NCI-H2171 treated with DMSO at 0.1 percent for 48 hours (cell line): ENCODE measurements at places on chromosomes 11 and 22.
A peak's percentile ranks its signal among the peaks of the same experiment; 100 is the strongest.

GRCh38 chr22:40247976-40248375 is 70.3 kb downstream of the TNRC6B start:
- no peak for DNase-seq

DNA sequence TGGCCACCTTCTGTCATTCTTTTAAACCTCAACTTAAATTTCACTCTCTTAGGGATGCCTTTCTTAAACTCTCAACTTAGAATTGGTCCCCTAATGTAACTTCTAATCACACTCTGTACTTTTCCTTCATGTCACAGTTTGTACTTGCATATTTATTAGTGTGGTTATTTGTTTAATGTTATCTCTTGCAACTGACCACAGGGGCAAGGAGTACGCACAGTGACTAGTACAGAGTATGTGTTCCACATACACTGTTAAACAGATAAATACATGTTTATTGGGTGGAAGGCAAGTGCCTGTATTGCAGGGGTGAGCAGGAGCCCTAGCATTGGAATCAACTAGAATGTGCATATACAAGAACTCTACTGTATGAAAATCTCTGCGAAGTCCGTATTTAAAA is 554.0 kb downstream of the INSC start:
- no peak for DNase-seq

GRCh38 chr22:41217553-41218157 is 12.5 kb downstream of the L3MBTL2 start:
- no peak for DNase-seq

DNA sequence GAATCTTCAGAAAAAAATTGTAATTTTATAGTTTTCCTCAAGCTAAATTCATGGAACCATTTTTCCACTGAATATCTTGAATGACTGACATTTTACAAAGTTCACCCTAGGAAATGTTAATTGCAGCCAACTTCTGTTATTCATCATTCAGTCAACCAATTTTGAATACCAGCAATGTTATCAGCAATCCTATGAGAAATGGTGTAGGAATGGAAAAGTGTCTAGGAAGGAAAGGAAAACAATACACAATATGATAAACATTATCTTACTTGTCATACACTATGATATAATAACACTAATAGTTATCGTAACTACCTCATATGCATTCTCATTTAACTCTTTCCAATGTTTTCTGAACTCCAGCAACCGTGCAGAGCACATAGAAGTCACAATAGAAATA is 790.5 kb upstream of the LRRC4C start:
- DNase-seq: no peak

DNA sequence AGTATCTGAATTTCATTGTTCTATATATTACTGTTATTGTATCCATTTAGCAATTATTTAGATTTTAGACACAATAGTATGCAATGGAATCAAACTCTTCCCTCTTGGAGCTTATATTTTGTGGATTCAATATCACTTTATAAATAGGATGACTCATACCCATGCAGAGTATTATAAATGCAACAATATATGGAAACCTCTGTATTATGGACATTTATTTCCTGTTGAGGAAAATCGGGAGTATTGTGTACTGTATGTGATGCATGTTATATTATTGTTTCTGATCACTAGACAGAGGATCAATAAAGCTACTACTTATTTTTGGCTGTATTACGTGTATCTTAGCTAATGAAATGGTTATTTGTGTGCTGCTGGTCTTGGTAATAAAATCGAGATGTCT is 770 bp downstream of the METTL15 start:
- DNase-seq: no peak

DNA sequence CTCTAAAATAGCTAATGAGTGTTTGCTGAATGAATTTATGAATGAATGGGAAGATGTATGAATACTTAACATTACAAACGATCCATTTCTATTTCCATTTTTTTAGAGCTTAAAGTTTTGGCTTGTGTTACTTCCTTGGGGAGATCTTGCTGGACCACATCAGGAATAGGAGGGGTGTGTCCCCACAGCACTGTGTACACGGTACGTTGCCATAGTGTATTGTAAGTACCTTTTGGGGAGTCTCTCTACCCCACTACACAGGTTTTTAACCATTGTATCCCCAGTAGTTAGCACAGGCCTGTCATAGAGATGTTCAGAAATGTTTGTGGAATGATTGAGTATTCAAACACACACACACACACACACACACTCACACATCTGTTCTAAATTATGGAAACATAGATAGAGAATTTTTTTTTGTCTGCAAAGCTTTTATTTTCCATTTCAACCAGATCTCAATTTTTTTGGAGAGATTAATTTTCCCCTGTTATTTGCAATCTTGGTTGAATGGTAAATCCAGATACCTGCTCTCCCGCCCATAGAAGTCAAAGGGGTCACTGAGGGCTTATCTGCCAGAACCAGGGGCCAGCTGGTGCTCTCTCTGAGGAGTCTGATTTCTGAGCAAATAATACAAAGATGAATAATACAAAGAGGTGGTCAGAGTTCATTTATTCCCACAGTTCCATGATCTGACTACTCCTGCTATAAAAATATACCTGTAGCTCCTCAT is 471.0 kb downstream of the INSC start:
- no peak for DNase-seq

- no peak for DNase-seq
Observed at GRCh38 chr22:25395468-25395867, 169.0 kb upstream of the GRK3 start.

GRCh38 chr11:17668166-17668565 is 51.2 kb upstream of the MYOD1 start:
- no peak for DNase-seq

- DNase-seq: no peak
Observed at GRCh38 chr11:72418834-72419560, 15.3 kb downstream of the CLPB start.

GRCh38 chr22:50343541-50343935 is 411 bp downstream of the PPP6R2 start:
- no peak for DNase-seq

DNA sequence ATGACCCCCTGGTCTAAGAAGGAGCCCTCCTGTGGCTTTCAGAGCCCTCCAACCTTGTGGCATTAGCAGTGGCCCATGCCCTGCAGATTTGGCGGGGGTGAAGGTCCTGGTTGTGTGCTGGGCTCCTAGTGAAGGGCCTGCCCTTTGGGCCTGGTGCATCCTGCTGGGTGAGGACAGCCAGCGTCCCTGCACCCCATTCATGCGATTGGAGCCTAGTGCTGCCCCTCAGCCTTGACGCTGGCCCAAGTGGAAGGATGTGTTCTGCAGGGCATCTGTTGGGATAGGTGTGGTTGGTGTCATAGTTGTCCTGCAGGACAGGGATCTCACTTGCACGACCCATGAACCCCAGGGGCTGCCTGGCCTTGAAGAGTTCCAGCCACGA is 28.1 kb upstream of the DGCR8 start:
- DNase-seq: no peak

- no peak for DNase-seq
Observed at GRCh38 chr11:68854273-68854958, 12.7 kb upstream of the CPT1A start.

DNA sequence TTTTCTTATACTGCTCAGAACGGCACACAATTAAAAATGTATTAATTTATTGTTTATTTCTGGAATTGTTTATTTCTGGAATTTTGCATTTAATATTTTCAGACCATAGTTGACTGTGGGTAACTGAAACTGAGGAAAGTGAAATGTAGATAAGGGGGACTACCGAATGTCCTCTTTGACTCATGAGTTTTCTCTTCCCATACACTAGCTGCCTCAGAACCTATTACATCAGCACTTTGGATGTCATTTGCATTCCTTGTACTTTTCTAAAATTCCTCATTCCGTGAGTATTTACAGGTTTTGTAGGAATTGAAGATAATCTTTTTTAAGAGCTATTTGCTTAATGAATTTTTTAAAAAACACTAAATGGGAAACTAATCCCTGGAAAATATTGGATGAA is 29.8 kb downstream of the ZC3H12C start:
- DNase-seq: no peak

DNA sequence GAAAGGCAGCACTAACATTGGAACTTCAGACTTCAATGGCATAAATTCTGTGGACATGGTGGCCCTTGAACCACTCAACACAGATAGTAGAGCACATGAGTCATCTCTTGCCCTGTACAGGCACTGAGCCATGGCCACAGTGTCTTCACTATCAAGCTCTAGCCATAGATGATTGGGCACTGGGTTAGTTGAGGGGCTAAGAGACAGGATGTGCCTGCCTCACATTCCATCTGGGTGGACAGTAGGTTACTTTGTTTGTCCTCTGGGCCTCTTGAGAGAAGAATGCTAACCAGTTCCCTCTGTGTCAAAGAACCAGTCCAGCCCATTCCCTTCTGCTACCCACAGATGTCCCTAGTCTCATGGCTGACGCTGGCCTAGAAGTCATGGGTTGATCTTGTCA is 39.8 kb downstream of the OR6Q1 start:
- no peak for DNase-seq

GRCh38 chr11:5992604-5993251 is 5.9 kb upstream of the OR52L1 start:
- DNase-seq: peak; percentile 35
